ENCODE measurements at places on chromosomes 7 and 10. TPM values are rescaled to one million over a fixed set of nuclear protein-coding genes. Genes with fewer than 3 reads are reported as not detected.

The ZDHHC4 gene
- polyA plus RNA-seq: 99.4 TPM

The SDK1 gene
- polyA plus RNA-seq: 2.2 TPM

The ZPBP gene
- not detected for polyA plus RNA-seq

The NPY4R2 gene
- 0.06 TPM for polyA plus RNA-seq

The GDI2 gene
- polyA plus RNA-seq: 326 TPM

The PRR15 gene
- not detected for polyA plus RNA-seq

The DHX32 gene
- polyA plus RNA-seq: 30.8 TPM

The CHRM2 gene
- polyA plus RNA-seq: 85.6 TPM

The ARF5 gene
- 179 TPM for polyA plus RNA-seq

The PLAU gene
- polyA plus RNA-seq: 329 TPM

The FFAR4 gene
- polyA plus RNA-seq: not detected

Data from AG04450 (cell line).